Renal cortical epithelial cell (primary cell): ENCODE measurements at places on chromosomes 1 and 21. TPM values are rescaled to one million over a fixed set of nuclear protein-coding genes. Genes with fewer than 3 reads are reported as not detected.

Gene ZNF670
- 5.8 and 8.3 TPM in 2 replicates for total RNA-seq

DNA sequence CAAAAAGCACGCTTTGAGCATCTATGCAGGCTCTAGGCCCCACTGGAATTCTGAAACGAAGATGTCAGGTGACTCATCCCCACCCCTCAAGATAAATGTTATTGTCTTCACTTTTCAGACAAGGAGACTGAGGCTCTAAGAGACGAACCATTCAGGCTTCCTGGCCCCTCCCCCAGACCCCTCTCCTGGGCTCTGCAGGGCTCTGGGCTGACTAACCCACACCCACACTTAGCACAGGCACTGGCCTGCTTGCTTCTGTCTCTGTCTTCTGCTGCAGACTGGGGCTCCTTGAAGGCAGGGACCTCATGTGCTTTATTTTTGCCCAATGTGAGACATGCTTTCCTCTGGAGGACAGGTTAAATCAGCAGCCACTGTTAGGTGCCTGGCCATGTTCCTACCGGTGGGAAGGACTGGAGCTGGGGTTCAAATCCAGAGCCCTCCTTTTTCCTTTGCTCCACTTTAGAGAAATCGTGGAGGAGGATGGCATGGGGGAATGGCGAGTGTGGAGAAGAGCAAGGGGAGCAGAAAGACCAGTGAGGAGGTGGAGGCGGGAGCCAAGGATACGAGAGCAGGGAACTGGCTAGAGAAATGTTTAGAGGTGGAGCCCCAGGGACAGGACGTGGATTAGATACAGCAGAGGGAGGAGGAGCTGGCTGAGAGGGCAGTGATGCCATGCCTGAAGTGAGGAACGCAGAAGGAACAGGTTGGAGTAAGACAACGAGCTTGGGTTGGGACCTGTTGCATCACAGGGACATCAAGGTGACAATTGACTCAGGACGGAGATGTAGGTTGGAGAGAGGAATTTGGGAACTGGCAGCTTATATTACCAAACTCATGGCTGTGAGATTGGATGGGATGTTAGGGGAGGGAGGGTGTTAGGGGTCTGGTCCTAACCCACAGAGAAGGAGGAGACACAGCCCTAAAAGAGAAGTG is 1.7 kb downstream of the TMEM125 start:
- DNase-seq: no peak

GRCh38 chr1:16608838-16609560 is 4.4 kb downstream of the NBPF1 start:
- DNase-seq: no peak

DNA sequence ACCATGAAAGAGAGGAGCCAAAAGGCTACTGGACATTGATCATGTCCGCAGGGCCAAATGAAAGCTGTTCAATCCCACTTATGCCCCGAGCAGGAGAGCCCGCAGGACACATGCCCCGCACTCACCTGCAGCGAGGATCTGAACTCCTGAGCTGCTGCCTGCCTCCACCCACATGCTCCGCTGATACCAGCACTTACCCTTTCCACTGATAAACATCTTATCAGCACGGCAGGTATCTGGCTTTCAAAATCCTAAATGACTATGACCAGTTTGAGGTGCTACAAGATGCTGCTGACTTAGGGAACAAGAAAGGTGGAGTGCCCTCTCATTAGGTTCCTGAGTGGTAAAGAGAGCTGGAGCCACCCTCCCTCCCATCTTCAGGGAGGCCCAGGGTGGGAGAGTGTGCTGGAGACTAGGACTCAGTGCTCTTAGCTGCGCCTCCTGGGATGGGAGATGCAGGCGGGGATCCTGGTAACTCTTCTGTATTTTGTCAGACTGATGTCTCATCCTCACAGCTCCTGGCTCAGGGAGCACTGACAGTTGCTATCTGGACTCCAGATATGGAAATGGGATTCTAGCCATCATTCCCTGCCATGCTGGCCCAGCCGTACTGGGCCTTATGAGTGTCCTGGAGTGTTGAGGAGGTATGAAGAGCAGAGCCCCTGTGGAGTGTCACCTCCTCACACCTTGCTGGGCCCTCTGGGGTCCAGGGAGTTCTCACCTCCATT is 86.4 kb upstream of the F3 start:
- no peak for DNase-seq

Gene LEMD1
- total RNA-seq: 0.70 and 4.0 TPM in 2 replicates

- DNase-seq: no peak
These were observed 9.2 kb upstream of the C1orf141 start for GRCh38 chr1:67143966-67144365.

Gene TDRD10
- 0.10 TPM in 1 of 2 replicates, not detected in the other for total RNA-seq

Gene TRABD2B
- 1.6 and 6.8 TPM in 2 replicates for total RNA-seq

DNA sequence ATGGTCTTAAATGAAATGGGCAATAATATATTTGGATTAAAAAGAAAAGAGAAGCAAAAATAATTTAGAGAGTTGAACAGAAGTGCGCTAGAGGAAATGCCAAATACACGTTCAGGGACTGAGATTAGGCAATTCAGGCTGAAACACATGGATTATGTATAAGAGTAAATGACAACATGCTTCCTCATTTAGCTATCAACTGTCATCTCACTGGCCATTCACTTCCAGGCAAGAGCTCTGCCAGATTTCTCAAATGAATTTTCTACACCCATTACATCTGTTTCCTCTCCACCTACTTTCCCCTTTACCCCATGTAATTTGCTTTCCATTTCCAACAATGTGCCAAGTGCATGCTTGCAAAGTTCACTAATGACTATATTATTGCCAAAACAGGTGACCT is 582.4 kb downstream of the LTN1 start:
- DNase-seq: no peak

Gene KRTAP7-1
- not detected in 2 replicates for total RNA-seq

GRCh38 chr1:246216906-246217305 is 290.2 kb downstream of the SMYD3 start:
- no peak for DNase-seq

Gene TNFRSF8
- not detected in 2 replicates for total RNA-seq

GRCh38 chr1:85363521-85363920 is 87.1 kb upstream of the BCL10 start:
- peak; percentile 53 for DNase-seq

DNA sequence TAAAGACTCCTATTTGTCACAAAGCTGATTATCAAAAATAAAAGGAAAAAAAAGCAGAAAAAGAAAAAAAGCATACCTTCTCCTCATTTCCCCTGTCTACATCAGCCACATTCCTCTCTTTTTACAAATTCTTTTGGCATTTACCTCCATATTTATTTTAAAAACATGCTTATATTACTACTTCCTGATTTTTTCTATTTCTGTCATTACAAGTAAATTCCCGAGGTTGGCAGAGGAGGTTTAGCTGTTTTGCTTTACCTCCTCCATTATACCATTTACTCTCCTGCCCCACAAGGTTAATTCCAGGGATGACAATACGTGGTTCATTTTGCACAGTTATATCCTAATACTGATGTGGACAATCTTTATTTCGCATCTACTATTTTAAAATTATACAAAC is 26.3 kb upstream of the CD34 start:
- no peak for DNase-seq

Gene PRELP
- 0.05 TPM in 1 of 2 replicates, not detected in the other for total RNA-seq

DNA sequence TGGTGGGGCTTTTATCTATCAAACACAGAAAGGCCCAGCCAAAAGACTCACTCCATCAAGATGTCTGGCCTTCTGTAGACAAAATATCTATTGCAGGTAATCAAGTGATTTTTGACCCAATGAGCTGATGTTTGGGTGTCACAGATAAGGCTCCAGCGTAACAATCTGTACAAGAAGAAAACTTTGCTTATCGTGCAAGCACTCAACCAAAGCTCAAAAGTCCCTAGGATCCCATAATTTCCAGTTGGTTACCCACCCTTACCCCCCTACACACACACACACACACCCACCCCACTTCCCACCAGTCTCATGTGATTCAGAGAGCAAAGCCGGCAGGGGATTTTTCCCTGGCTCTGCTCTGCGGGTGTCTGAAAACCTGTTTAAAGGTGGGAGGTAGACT is 5.8 kb downstream of the ITPKB start:
- DNase-seq: peak; percentile 36

Gene LAPTM5
- total RNA-seq: 0.17 TPM in 1 of 2 replicates, not detected in the other

GRCh38 chr1:182765391-182765790 is 24.2 kb upstream of the NPL start:
- DNase-seq: no peak

- DNase-seq: no peak
These were observed 70.3 kb downstream of the RAP1GAP start for GRCh38 chr1:21598904-21599303.

GRCh38 chr1:41566274-41566885 is 81.9 kb upstream of the EDN2 start:
- DNase-seq: no peak

GRCh38 chr21:45583831-45584509 is 41.7 kb upstream of the SLC19A1 start:
- DNase-seq: no peak

DNA sequence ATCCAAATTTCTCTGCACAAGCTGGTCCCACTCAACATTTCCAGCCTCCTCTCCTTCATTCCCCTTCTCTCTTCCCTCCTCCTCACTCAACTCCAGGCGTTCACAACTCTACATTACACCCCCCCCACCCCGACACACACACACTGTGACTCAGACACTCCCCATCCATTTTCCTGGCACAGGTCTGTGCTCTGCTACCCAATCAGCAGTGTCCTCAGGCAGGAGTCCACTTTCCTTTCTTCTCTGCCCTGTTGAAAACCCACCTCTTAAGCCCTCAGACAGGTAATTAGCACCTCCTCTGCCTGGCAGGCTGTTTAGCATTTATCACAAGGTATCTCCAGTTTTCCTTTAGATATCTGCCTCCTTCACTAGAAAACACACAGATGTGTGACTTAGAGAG is 8.8 kb upstream of the LMX1A start:
- no peak for DNase-seq

DNA sequence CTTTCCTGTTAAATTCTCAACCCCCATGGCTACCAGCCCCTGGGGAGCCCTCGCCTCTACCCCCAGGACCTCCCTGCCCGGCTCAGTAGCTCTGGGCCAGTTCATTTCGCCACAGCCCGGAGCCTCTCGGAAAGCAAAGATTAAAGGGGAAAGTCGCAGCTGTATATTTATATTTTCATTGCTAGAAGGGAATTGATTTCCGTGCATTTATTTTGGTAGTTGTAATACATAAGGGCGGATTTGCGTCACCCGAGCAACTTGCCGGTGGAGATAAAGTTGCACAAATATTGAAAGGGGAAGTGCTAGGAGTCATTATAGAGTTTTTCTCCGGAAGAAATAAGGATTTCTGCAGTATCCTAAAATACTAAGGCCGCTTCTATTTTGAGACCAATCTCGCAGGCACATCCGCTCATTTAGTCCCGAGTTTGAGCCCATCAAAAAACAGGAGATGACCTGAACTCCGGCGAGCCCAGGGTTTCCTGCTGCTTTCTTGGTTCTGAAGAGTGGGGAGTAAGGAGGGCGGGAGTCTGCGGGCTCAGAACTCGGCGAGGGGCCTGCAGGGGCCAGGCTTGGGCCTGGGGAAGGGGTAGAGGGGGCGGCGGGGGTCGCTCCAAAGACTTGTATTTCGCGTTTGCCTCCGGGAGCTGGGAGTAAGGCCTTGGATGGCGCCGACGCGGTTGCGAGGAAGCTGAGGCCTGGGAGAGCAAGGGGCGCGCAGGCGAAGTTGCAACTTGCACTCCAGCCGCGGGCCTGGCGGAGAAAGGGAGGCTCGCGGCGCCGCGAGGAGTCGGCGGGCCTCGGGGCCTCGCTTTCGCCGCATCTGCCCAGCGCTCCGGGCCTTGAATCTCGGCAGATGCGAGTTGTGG is 2.5 kb upstream of the HLX start:
- no peak for DNase-seq

- no peak for DNase-seq
These were observed 156.9 kb upstream of the MAGI3 start for GRCh38 chr1:113233441-113233840.

Gene SELL
- total RNA-seq: 0.25 TPM in 1 of 2 replicates, not detected in the other

Gene PTCH2
- total RNA-seq: 0.10 TPM in 1 of 2 replicates, not detected in the other

Gene LRRC42
- total RNA-seq: 38.6 and 40.8 TPM in 2 replicates

DNA sequence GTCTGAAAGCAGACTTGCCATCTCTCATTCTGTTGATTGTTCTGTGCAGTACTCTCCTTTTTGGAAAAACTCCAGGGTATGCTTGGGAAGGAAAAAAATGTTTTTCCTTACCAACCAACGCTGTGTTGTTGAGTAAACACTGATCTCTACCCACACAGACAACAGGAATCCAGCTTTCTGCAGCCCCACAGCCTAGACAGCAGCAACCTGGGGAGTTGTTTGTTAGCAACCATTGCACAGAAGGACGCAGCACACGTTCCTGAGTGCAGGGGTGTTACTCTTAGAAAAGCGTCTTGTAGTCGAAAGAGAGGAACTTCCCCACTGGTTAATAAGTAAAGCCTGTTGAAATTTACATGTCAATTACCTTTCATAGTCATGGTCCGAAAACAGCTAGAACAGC is 56.6 kb downstream of the SMYD2 start:
- DNase-seq: peak; percentile 94

DNA sequence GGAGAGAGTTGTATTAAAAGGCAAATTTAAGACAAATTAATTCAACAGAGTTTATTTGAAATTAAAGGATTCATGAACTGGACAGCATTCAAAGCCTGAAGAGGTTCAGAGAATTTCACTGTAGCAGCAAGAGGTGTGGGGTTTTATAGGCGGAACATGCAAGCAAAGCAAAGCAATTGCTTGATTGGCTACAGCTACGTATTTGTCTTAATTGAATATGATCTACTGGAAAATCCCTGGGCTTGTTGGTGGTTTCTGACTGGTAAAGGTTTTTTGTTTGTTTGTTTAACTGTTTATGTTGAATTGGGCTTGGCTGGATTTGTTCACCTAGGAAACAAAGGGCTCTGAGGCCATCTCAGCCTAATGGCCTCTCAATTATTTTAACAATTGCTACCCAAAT is 61.5 kb downstream of the KCNK1 start:
- no peak for DNase-seq

DNA sequence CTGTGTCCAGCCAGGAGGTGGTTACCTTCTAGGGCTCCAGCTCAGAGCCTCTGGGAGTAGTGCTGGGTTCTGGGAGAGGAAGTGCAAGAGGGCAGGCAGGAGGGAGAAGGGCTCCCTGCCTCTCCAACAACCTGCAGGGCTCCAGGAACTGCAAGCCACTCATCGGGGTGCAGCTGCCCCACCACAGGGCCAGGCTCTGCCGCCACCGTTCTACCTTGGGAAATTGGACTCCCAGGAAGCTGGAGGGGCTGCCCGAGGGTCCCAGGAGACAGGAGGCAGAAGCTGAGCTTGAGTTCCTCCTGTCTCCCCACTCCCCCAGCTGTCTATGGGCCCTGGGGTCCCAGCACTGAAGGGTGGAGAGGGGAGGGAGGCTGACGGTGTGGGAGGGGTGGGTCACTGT is 7.4 kb upstream of the PRDM16 start:
- DNase-seq: no peak

- no peak for DNase-seq
These were observed 210.4 kb downstream of the KCNK2 start for GRCh38 chr1:215292932-215293331.

Gene PPFIA4
- total RNA-seq: 1.6 and 12.4 TPM in 2 replicates

Gene PINK1
- total RNA-seq: 93.9 and 104 TPM in 2 replicates

Gene SDHC
- total RNA-seq: 45.8 and 103 TPM in 2 replicates

DNA sequence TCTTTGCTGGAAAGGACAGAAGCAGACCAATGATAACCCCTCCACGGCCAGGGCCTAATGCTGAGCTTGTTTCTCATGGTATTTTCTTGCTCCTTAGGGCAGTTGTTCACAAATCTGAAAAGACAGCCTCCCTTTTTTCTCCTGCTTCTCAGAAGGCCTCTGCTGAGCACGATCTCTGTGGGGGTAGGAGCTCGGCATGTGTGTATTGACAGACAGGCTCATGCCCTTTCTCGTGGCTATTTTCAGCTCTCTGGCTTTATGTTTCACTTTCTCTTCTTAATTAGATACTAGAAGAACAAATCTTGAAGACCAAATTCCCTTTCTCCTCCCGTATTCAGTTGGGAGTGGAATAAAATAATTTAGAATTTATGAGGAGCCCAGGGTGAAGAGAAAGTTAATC is 768 bp upstream of the RIIAD1 start:
- DNase-seq: peak; percentile 14
